ENCODE measurements at places on chromosomes 1 and 21.

GRCh38 chr1:27592232-27592930, 11.6 kb downstream of the AHDC1 start:
- no peak for DNase-seq

DNA sequence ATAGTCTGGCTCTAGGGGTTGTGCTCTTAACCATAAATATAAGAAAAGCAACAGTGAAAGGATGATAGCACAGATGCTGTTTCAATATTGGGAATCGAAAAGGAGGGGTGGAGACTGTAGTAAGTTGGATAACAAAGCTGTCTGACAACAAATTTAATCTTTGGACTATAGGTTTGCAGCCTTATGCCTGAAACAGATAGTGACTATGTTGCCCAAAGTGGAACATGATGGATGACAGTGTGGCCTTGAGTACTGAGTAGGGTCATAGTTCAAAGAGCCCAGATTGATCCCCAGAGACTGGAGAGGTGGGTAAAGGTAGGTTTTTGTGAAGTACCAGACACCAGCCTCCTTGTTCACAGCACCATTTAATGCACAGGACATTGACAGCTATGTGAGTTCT, 144.0 kb upstream of the PALMD start:
- no peak for DNase-seq

DNA sequence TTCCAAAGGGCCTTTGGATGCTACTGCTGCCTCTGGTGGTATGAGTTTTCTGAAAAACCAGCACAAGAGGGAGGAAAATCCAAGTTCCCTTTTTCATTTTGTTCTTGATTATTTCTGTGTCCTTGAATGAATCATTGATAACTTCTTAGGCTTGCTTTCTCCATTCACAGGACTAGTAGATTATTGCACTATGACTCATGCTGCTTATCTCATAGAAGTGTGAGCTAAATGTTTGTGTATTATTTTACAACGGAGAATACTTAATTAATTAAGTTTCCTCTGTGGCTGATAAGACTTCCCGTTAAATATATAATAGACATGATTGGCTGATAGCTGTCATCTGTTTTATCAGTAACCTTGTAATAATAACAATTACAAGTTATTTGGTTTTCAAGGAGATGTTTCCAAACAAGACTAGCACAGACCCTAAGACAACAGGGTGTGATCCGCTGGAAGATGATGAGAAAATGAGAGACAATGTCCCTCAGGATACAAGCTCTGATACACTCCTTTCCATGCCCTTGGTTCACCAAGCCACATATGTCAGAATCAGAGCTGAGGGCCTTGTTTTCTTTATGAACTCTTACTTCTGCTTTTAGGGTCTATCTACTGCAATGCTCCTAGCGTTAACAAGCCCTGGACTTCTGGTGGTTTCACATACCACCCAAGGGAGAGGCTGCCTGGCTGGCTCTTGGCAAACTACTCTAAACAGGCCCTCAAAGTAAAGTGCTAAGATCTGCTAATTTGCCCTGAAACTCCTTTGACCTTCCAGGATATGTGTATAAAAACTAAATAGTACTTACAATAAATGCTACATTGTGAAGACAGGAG, 1078.3 kb downstream of the TTLL7 start:
- no peak for DNase-seq

GRCh38 chr1:21896652-21897532, 40.2 kb downstream of the HSPG2 start:
- DNase-seq = no peak

- no peak for DNase-seq
Observed at GRCh38 chr1:98129491-98129890, 208.7 kb upstream of the DPYD start.

GRCh38 chr1:161986328-161986727, 37.3 kb downstream of the OLFML2B start:
- DNase-seq = no peak

- DNase-seq = peak; percentile 42
Observed at GRCh38 chr21:15001857-15002606, 62.8 kb downstream of the NRIP1 start.

- no peak for DNase-seq
Observed at GRCh38 chr1:68383092-68383491, 66.7 kb downstream of the RPE65 start.

DNA sequence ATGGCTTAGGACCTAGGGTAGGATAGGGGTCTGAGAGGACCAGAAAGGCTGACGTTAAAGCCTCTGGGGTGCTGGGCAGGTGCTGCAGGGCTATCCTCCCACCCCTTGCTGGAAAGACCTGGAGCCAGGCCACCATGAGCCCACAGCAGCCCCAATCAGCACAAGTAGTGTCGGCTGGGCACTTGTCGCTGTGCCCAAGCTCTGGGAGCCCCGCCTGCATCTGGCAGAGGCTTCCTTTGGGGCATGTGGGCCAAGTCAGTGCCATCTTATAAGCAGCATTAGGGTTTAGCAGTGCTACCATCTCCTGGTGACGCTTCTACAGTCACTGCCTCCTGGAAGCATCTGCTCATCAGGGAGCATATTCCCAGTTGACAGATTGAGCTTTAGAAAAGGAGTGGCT, 31.3 kb downstream of the MAN1C1 start:
- DNase-seq = no peak

GRCh38 chr1:44786841-44787426, 1.0 kb downstream of the BEST4 start:
- no peak for DNase-seq

DNA sequence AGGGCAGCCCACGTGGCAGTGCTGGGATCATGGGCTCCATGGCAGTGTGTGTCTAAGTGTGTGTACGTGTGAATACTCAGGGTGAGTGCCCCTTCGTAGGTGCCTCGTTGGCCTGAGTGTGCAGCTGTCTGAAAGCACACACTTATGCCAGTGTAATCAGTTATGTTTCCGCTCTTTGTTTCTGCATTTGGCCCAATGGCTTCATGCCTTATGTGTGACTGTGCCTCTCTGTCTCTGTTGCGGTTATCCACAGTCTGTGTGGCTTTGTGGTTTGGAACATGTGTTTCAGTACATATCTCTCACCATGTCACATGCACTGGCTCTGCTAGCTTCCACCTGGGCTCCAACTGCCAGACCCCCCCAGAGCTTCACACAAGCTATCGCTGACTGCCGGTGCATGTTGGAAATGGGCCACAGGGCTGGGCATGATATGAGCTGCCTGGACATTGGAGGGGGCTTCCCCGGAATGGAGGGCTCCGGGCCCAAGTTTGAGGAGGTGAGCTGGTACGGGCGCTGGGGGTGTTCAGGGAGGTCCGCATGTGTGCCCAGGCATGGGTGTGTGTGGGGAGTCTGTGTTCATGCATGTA, 70.3 kb upstream of the TINAGL1 start:
- no peak for DNase-seq

DNA sequence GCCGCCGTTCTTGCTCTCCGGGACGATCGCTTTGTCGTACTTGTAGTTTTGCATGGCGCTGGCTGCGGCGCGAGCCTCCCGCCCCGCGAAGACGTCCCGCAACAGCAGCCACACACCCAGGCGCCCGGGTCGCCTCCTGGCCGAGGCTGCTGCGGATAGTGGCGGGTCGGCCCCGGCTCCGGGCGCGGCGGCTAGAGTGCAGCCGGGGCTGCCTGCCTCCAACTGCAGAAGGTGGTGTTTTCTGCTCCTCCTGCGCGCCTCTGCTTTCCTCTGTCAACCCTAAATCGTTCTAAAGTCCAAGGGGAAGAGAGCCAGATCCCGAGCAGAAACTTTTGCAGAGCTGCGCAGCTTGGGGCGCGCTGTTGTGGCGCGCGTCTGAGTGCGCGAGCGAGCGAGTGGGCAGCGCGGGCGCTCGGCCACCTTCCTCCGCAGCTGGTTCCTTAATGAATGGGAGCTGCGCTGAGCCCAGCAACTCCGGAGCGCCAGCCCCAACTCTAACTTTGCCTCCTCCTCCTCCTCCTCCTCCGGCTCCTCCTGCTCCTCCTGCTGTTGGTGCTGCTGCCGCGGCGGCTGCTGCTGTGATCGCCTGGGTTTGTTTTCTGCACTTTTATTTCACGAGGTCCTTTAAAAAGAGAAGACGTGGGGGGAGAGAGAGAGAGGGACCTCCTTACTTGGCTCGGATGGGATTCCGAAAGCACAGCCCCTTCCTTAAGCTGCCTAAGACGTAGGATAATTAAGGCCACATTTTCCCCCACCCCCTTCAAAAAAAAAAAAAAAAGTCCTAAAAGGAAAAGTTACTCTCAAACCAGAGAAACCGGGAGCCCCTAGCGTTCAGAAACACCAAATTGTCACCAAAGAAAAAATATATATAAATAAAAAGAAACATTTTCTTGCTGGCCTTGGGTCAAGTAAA, at the start of gene PLPP3:
Gene PLPP3 (minus strand): TSS at position 601 of the 913 bp plus-strand sequence. CDS start 547 bp downstream, at position 54.
- DNase-seq = peak; percentile 89
